ENCODE measurements at places on chromosomes 3 and 15.
A peak's percentile ranks its signal among the peaks of the same experiment; 100 is the strongest.

- no peak for DNase-seq
These were observed 20.7 kb downstream of the TPM1 start for GRCh38 chr15:63063164-63063756.

- DNase-seq, result no peak
These were observed 826.1 kb downstream of the AGBL1 start for GRCh38 chr15:86905625-86906256.

DNA sequence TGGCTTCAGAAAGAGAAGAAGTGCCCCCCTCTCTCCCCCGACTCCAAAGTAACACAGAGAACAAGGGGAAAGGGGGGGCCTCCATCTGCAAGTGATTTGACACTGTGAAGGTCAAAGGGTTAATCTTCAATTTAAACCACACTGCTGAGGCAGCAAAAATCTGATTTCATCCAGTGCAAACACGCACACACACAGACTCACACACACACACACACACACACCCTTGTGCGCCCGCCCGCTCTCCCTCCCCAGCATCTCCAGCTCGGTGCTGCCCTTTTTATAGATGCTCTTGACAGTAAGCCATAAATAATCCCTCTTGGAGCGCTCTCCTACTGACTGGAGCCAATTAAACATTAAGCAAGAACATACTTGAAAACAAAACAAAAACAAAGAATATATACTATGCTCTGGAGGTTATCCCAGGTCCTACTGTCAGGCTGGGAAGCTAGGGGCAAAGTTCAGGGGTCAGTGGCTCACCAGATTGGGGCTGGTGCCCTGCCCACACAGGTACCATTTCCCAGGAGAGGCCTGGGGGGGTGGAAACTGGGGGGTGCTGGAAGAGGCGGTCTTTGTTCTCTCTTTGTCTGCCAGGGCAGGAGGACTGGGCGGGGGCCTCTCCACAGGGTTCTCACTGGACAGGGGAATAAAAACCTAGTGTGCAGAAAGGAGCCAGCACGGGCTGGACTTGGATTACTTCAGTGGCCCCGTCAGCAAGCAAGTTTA, 16.3 kb downstream of the BMF start:
- peak; percentile 75 for DNase-seq

DNA sequence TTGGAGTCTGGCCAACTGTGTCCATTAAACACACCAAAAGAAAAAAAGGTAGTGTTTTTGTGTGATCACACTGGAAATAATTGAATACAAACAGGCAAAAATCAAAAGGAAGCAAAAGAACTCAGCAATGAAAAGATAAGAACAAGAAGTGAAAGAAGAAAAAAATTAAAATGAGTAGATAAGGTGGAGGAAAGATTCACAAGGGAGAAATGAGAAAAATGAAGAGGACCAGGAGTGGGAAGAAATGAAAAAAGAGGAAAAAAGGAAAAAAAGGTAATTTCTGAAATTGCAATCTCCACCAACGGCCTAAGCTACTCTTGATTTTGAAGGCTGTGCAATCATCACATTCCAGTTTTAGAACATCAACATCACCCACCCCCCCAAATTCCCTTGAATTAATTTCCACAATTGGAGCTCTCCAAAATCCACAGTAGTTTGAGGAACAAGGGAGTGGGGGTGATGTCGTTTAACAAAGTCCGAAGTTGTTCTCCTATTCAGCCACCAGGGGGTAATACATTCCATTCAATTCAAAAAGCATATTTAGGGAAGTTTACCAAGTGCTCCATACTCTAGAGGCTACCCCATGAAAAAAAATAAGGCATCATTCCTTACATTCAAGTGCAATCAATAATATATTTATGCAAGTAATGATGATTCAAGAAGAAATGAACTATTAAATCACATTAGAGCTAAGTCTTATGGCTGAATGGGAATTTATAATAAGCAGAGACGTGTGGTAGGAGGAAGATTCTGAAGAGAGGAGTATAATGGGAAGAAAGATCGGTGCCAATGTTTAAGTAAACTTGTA, 37.4 kb downstream of the ZNF860 start:
- no peak for DNase-seq

- no peak for DNase-seq
These were observed 12.1 kb upstream of the APBA2 start for GRCh38 chr15:28873585-28874190.

DNA sequence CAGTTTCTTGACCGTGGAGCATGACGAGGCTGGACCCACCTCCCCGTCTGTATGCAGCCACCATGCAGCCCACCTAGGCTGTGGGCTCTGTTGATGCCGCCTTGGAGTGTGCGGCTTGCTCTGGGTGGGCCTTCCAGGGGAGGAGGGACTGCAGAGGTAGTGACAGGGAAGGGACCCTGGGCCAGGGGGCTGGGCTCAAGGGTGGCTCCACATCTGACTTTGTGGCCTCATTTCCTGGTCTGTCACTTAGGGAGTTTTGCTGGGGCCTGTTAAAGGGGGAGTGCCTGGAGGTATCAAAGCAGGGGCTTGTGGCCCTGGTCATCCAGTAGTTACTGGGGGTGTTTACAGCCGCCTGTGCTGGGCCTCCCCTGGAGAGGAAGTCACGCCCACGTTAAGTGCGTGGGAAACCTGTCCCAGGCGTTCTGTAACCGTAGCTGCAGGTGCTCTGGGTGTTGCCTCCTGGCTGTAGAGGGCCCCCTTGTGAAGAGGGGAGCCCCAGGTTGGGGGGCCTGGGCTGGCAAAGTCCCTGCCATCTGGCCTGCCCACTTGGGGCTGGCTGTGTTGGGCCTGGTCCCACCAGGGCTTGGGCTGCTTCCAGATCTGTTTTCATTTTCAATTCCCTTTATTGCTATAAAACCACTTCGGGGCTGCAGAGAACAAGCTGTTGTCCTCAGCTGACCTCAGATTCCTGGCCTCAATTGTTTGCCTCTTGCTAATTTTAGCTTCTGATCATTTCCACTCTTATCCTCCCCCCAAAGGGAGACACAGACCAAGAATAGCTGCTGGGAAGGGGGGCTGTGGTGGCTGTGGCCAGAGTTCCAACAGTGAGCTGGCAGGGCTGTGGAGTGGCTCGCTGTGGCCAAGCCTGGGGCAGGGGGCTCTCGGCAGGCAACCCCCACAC, 26.5 kb downstream of the KLF13 start:
- peak; percentile 84 for DNase-seq
